ENCODE measurements at places on chromosomes 7 and 10.

DNA sequence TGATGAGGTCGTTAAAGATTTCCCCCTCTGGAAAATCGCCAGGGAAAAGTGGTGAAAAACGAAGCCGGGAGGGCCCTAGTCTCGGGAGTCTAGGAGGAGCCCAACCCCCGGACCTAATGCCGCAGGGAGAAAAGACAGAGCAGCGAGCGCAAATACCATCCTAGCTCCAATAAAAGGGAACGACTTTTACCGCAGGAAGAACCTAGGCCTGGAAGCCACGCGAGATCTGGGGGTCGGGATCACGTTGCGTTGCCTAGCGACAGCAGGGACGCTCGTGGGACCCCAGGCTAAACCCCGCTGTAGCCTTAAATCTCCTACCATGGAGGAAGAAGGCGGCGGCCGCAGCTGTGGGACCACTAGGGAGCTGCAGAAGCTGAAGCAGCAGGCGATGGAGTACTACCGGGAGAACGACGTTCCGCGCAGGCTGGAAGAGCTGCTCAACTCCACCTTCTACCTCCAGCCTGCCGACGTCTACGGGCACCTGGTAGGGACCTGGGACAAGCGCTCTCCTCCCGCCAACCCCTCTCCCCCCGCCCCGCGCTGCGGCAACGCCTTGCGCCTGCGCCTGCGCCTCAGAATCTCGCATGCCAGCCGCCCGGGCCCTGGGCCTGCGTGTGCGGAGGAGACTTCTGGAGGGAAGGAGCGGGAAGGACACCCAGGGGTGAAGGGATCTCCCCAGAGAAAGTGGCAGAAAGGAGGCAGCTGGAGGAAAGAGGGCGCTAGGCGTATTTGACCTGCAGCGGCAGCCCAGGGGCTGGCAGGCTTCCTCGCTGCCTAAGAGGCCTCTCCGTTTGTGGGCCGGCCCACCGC lies at the start of gene ENO4:
TSS of gene ENO4 (plus strand) at position 252 of the 810 bp plus-strand sequence. CDS start at position 320, 68 bp downstream.
- peak; percentile 89 for DNase-seq

- no peak for DNase-seq
Measured at GRCh38 chr10:70090951-70091350, 38.3 kb downstream of the MACROH2A2 start.

- DNase-seq, result no peak
Measured at GRCh38 chr10:112832361-112832878, 117.6 kb upstream of the TCF7L2 start.

DNA sequence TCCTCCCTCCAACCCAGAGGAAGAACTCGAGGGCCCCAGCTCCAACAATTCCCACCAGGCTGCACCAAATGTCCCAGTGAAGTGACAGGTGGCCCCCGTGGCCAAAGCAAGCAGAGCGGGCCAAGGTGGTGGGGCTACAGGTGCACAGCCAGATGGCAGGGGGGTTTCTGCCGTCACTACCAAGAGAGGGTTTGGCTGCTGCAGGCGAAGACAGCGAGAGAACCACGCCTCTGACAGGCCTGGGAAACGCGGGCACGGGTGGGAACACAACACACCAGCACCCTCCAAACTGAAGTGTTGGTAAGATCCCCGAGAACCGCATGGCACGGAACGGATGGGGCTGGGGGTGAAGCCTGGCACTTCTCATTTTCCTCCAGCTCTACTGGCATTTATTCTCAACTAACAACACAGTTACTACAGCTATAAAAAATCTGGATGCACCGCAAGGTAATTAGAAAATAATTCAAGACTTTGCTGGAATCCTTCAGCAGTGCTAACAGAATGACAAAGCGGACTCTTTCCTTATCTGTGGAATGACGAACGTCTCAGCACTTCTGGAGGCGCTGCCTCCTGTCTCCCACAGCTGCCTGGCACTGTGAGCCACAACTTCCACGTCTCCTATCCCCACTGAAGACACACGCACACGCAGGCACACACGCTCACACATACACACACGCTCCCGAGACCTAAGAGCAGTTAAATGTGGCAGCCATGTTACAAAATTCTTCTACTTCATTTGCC lies 167.9 kb downstream of the TCERG1L start:
- DNase-seq, result no peak

- DNase-seq, result no peak
Measured at GRCh38 chr10:10911471-10911921, 106.2 kb upstream of the CELF2 start.

GRCh38 chr7:136693166-136694119 lies 175.0 kb upstream of the CHRM2 start:
- no peak for DNase-seq

- DNase-seq, result no peak
Measured at GRCh38 chr7:139936760-139937310, 107.8 kb downstream of the TBXAS1 start.

DNA sequence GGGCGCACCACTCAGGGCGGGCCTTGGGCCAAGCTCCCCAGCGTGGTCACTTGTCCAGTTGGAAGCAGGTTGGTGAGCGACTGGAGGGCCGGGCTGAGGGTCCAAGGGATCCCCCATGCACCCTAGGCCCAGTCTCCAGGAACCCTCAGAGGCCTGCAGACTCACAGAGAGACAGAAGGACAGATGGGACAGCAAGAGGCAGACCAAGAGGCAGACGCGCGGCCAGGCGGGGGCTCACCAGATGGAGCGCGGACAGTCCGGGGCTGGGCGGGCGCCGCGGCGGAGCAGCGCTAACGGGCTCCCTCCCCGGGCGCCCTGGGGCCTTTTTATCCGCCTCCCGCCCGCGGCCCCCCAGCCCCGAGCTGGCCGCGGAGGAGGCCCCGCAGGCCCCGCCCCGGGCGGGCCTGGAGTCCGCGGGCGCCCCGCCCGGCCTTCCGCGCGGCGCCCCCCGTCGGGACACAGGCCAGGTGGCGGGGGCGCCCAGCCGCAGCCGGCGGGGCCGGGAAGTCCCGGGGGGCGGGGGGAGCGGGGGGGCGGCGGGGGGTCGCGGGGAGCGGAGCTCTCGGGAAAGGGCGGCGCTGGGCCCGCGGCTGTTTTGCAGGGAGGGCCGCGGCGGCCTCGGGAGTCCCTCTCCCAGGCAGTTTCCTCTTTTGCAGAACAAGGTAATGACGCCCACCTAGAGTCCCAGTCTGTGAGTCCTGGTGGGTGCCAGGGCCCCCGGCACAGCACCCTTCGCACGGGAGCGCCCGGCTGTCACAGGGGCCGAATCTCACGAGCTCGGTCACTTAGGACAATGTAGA lies at the start of gene LOXL4:
TSS of gene LOXL4 (minus strand) at position 301 of the 800 bp plus-strand sequence. CDS start 5,175 bp downstream, outside the sequence.
- DNase-seq, result peak; percentile 21

- DNase-seq, result peak; percentile 29
Measured at GRCh38 chr7:116588641-116589594, 64.1 kb downstream of the CAV1 start.

DNA sequence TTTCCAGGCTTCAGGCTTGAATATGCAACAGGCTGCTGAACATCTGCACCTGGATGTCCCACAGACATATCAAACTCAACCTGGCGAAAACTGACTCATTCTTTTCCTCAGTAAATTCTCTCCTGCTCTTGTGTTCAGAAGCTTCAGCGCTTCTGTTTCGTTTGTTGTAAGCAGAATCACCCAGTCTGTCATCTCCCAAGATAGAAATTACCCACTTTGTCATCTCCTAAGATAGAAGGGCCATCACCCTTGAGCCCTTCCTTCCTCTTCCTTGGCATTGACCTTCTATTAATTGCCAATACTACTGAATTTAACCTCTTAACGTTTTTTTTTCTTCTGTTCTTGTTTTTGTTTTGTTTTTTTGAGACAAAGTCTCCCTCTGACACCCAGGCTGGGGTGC lies 59.7 kb downstream of the CPED1 start:
- no peak for DNase-seq

- peak; percentile 29 for DNase-seq
Measured at GRCh38 chr7:158858592-158859503, 2.5 kb downstream of the DYNC2I1 start.

DNA sequence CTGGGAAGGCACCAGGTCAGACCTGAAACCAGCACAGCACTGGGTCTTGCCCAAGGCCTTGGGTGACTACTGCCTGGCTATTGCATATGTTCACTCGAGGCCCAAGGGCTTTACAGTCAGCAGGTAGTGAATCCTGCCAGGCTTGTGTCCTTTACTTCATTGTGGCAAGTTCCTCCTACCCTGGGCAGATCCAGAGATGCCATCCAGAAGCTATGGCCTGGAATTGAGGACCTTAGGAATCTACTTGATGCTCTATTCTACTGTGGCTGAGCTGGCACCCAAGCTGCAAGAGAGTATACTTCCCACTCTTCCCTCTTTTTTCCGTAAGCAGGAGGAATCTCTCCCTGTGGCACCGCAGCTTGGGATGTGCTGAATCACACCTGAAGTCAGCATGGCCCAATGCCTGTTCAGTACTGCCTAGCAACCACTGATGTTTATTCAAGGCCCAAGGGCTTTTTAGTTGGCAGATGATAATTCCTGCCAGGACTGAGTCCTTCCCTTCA lies 246.7 kb upstream of the CTBP2 start:
- peak; percentile 57 for DNase-seq

GRCh38 chr7:70400829-70401380 lies 731.0 kb upstream of the GALNT17 start:
- no peak for DNase-seq

- DNase-seq, result no peak
Measured at GRCh38 chr7:14900051-14900450, 2.5 kb downstream of the DGKB start.

DNA sequence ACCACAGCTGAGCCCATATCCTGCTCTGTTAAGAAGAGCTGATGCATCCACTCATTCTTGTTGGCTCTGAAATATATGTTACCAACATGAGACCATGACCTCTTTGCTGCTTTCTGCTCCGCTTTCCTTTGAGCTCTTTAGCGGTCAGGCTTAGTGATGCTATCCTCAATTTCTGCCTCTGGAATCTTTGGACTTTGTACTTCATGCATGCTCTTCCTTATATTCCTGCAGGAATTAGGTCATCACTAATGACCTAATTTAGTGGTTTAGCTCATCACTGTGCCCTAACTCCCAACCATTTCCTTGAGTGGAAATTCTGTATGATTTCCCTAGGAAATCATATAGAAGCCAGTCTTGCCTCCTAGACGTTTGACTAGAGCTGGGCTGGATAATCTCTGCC lies 119.5 kb downstream of the AOAH start:
- DNase-seq, result no peak

GRCh38 chr7:116801092-116801710 lies 61.2 kb upstream of the CAPZA2 start:
- peak; percentile 69 for DNase-seq

DNA sequence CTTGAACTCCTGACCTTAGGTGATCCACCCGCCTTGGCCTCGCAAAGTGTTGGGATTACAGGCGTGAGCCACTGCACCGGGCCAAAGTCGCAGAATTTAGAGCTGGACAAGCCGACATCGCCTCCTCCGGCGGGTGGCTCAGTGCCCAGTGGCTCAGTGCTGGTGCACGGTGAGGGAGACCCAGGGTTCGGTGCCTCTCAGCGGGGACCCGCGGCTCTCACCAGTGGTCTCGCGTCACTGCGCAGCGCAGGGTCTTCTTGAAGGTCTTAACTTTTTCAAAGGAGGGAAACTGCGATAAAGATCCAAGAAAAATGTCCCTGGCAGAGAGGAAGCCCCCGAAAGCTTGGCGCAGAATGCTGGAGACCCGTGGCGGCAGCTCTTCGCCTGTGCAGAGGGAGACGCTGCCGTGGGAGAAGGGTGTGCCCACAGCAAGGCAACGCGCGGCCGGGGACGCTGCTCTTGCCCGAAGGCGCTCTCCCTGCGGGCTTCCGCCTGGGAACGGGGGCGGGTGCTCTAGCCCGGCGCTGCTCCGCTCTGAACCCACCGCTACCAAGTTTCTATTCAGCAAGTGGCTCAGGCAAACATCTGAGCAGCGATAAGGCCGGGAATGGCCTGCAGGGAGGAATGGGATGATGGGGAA lies 324.3 kb downstream of the DNAJB6 start:
- DNase-seq, result no peak
